ENCODE measurements at places on chromosomes 5 and 9. TPM values are rescaled to one million over a fixed set of nuclear protein-coding genes. Genes with fewer than 3 reads are reported as not detected.

DNA sequence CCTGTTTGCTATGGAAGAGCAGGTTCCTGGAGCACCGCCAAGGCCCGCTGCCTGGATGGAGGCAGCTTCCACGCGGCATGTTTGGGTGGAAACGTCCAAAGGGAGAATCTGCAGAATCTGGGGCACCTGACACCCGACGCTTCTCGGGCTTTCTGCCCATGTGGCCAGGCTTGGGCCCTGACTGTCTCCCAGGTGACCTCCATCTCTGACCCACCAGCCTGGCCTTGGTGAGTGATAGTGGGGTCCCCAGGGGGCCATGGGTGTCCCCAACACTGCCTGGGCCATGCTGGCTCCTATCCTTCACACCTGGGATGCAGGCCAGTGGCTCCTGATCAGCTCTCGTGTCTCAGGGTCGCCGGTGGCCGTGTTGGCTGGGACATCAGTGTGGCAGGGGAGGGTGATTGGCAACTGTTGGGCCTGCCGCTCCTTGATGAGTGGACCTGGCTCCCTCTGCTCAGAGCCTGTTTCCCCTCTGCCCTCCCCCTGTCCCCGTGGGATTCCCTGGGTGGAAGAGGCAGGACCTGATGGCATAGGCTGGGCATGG lies 34.0 kb downstream of the GLT6D1 start:
- H3K36me3 ChIP-seq, result no peaks in the 10 kb centered on the region
- no peak overlapping the region for H3K27ac ChIP-seq
- DNase-seq, result no peak
- no peaks in the 10 kb centered on the region for H3K27me3 ChIP-seq
- H3K4me3 ChIP-seq, result no peak overlapping the region

GRXCR2 gene
- total RNA-seq, result not detected

- H3K27ac ChIP-seq, result no peak overlapping the region
- DNase-seq, result no peak
- peaks cover 28% of the 10 kb centered on the region for H3K27me3 ChIP-seq
- H3K4me3 ChIP-seq, result no peak overlapping the region
These were observed 20.9 kb downstream of the SLC6A18 start for GRCh38 chr5:1245905-1246576.

PTPRD gene
- total RNA-seq, result 6.3 TPM

PCYOX1L gene
- 17.1 TPM for total RNA-seq

DNA sequence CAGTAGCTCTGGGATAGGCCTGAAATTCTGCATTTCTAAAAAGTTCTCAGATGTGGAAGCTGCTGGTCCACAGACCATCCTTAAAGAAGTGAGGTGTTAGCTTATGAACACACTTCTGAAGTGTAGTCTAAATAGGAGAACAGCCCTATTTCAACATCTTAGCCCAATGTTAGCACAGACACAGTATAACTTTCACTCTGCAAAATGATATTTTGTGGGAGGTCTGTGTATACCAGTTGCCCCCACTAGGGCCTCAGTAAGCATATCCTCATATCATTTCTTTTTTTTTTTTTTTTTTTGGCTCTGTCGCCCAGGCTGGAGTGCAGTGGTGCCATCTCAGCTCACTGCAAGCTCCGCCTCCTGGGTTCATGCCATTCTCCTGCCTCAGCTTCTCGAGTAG lies 7.5 kb upstream of the HABP4 start:
- no peaks in the 10 kb centered on the region for H3K36me3 ChIP-seq
- no peaks in the 10 kb centered on the region for H3K4me1 ChIP-seq
- no peaks in the 10 kb centered on the region for H3K27me3 ChIP-seq
- DNase-seq, result no peak
- no peak overlapping the region for H3K4me3 ChIP-seq
